ENCODE measurements at places on chromosomes 1 and 21.

GRCh38 chr1:201429736-201430501, 8.4 kb upstream of the TNNI1 start:
- DNase-seq = no peak

DNA sequence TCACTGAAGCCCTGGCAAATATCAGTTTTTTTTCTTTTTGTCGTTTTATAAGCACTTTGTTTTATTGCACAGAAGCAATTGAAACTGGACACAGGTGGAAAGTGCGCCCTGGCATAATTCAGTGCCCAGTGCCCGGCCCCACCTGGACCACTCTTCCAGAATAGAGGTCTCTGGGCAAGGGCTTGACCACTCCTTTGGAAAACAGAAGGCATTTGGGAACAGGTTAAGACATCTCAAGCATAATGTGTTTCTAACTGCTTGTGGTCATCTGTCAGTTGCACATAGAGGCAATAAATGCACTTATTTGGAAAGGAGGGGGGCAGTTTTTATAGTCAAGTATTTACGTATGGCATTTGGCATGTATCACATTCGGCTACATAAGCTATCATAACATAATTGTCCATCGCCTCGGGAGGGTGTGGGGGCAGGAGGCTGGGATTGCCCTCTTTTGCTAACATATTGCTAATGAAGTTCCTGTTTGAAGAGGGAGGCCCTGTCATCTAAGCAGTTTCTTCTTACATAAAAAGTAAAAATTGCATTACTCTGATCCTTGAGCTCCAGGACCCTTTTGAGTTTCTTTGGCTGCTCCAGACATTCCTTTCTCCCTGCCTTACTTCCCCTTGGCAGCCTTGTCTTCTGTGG, 14.7 kb upstream of the CD2 start:
- no peak for DNase-seq

DNA sequence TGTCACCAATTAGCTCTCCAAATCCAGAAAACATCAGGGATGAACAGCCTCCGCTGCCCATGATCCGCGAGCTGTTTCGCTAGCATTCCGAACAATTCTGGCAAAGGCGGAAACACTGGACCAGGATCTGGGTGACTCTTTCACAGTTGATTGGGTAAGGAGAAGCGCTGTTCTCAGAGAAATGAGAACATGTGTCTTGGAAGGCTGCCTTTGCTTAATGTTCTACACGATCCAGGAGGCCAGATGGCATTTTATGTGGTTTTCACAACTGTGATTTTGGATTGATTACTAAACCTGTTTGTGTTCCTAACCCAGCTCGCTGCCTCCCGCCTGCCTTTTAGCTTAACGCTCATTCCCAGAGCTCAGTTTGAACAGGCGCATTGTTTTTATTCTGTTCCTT, 144.0 kb downstream of the KIF26B start:
- no peak for DNase-seq

GRCh38 chr21:20802631-20803260, 195.5 kb upstream of the NCAM2 start:
- DNase-seq = no peak

- no peak for DNase-seq
These were observed 38.7 kb upstream of the LRRC8C start for GRCh38 chr1:89594096-89594740.

DNA sequence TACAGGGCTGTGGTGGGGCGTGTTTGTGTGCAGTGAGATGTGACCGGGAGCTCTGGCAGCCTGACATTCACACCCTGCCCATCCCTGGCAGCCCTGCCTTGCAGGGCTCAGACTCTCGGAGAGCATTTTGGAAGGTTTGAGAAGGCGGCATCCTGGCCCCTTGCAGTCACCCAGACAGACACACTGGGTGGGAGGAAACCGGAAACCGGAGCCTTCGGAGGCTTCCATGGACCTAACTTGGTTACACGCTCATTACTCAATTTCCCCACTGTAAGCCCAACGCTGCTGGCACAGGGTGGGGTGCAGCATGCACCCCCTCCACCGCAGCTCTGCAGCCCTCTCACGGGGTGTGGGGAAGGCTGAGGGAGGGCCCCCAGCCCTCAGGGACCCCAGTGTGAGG, 22.2 kb upstream of the RSPO1 start:
- DNase-seq = no peak

DNA sequence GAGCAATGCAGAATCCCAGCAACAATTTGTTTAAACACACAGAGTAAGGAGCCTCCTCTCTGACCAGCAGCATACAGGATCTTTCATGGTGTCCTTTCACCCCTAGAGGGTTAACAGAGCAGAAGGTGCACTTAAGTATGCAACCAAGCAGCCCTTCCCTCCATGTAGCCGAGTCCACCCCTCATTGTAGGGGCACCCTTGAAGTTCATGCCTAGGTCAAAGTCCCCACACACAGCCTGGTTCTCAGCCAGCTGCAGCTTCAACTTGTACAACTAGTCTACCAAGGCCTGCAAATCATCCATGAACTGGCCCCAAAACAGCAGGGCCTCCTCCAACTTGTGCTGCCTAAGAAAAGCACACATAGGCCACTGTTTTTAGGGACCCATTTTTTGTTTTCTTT, 7.0 kb upstream of the BMP8B start:
- no peak for DNase-seq

- DNase-seq = peak; percentile 42
These were observed 713 bp upstream of the HMGCL start for GRCh38 chr1:23825762-23826522.

DNA sequence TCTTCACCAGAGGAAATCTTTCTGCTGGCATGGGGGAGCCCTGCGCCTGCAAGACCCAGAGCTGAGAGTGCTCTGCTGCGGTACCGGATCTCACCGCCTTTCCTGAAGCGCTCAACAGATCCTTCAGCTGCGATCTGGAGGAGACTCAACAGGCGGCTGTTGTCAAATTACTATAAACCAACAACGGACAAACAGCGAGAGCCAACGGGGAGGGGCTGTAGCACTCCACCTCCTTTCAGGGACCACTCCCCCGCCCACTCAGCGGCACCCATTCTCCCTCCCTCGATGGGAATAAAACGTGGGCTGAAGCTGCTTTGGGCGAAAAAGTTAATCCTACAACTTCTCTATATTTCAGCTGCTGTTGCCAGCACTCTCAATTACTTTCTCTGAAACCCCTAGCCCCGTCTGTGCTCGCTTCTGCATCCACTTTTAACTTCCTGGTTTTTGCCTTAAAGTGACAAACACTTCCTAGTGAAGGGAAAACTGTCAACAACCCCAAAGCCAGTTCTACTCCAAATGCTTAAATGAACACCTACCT, at the start of gene FMO5:
FMO5 (minus strand) TSS at position 147 of the 538 bp plus-strand sequence. CDS start 310 bp downstream, outside the sequence.
- peak; percentile 59 for DNase-seq

Data from CD4-positive, alpha-beta T cell treated with Interleukin-17A for 1 hour (primary cell).